ENCODE measurements at places on chromosomes 3 and 15.

GRCh38 chr3:16309558-16309957 lies 44.5 kb downstream of the OXNAD1 start:
- no peak for DNase-seq

GRCh38 chr3:195224156-195224979 lies 46.6 kb downstream of the XXYLT1 start:
- DNase-seq, result no peak

DNA sequence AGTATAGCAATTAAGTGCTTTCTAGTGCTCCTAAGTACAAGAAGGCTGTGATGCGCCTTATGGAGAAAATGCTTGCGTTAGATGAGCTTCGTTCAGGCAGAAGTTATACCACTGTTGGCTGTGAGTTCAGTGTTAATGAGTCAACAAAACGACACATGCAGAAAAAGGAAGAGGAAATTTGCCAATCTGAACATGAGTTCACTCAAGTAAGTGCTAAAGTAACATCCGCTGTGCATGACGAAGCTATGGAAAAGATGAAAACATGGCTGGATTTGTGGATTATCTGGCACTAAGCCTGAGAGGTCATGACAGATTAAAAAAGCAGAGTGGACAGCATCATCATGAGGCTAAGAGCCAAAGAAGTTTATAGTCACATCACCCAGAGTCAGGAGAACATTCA lies 36.9 kb downstream of the SH3BP5 start:
- no peak for DNase-seq

DNA sequence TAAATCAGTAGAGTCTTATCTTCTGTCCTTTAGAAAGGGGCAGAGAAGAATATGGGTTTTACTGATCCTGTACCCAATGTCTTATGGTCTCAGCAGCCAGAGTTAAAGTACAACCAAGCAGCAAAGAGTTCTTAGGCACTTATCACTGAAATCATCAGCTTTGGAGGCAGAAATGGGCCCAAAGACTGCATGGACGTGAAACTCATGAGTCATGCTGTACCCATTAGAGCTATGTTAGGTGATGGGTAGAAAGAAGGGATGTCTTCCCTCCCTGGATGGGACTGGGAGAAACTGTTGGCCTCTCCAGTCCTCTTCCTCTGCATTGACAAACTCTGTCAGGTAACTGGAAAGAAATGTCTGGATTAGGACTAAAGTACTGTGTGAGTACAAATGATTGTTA lies 63.4 kb downstream of the EOMES start:
- DNase-seq, result no peak

GRCh38 chr3:124131158-124131557 lies 139.2 kb upstream of the ROPN1 start:
- no peak for DNase-seq

GRCh38 chr3:103136621-103137020 lies 701.8 kb downstream of the ZPLD1 start:
- no peak for DNase-seq

GRCh38 chr3:72263223-72263990 lies 478.5 kb upstream of the PROK2 start:
- DNase-seq, result no peak

DNA sequence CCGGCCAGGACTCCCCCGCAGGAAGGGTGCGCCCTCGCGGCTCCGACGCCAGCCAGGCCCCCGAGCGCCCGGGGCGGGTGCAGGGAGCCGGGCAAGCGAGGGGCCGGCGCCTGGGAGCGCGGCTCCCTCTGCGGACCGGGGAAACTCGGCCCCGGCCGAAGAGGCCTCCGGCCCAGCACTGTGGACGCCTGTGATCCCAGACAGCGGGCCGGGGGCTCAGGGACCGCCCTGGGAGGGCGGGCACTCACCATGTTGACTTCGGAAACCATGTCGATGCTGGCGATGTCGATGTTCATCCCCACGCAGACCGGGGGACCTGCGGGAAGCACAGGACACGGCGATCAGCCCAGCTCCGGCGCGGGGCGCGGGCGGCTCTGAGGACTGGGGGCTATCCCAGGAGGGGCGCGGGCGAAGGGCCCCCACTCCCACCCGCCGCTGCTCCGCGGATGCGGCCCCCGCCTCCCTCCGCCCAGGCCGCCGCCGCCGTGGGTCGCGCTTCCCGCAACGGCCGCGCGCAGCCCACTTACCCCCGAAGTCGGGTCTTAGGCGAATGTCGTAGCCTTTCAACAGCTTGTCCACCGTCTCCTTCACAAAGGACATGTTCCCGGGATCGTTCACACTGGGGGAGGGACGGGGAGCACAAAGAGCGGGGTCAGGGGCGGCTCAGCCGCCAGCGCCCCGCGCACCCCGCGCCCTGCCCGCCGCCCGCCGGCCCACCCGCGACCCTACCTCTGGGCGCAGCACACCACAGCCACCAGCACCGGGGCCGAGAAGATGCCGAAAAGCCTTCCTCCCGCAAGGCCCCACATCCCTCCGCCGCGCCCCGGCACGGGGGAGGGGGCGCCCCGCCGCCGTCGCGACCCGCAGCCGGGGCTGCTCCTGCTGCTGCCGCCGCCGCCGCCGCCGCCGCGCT lies at the start of gene GABRB3:
Gene GABRB3, minus strand, starts transcription at position 913 of the 913 bp plus-strand sequence.
- DNase-seq, result no peak

- no peak for DNase-seq
Measured at GRCh38 chr3:115525731-115526130, 97.6 kb upstream of the GAP43 start.

DNA sequence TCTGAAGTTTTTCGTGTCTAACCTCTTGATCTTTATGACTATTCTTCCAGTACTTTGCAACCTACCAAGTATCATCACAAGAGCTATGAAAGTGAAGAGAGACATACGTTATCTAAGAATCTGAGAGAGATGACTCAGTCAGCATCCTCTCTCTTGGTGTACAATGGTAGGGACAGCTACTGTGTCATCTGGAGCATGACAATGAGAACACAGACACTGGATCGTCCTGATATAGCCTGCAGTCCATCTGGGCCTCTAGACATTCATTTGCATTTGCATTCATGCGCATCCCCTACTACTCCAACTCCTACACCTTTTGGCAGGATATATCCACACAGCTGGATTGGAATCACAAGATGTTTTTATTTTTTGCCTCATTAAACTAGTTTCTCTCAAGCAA lies 115.2 kb downstream of the PEX5L start:
- DNase-seq, result no peak

- DNase-seq, result no peak
Measured at GRCh38 chr3:178436773-178437172, 99.5 kb upstream of the KCNMB2 start.

- no peak for DNase-seq
Measured at GRCh38 chr15:55239440-55240124, 42.8 kb upstream of the RSL24D1 start.

DNA sequence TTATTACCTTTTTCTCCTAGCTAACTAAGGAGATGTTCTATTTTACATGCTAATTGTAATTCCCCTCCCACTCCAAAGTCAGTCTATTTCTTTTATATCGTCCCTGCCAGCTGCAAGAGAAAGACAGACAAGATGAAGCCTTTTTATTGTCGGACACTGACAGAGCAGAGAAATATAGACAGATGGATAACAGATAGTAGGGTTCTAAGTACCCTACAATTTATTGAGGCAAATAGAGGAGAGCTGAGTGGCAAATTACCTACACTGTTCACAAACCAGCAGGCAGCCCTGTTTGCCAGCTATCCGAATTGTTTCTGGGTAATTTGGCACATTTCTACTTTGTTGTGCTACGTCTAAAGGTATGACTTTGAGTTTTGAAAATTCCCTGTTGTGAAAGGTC lies 392.3 kb upstream of the ZNF717 start:
- no peak for DNase-seq

DNA sequence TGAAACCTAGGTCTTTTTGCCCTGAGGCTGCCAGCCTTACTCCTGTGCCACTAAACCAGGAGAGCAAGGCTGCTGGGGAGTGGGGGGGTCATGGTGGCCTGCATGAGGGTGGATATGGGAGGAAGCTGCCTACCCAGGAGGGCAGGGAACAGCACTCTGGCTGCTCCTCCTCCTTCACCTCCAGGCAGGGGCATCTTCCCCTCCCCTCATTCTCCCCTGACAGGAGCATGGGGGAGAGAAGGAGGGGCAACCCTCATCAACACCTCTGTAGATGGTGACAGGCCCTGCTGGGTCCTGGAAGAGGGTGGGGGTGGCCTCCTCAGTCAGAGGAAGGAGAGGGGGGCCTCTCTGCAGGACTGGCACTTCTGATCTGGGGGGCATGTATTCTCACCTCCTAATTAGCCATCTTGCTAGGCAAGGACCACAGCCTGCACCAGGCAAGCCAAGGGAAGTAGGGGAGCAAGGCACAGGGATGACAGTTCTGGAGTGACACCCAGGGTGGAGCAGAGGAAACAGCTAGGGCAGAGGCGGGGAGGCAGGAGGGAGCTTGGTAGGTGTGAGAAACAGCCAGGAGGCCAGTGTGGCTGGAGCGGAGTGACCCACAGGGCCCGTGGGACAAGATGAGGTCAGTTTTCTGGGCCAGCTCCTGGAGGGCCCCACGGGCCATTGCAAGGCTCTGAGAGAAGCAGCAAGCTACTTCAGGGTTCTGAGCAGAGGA lies 4.9 kb downstream of the CCDC33 start:
- no peak for DNase-seq

- no peak for DNase-seq
Measured at GRCh38 chr3:30696896-30697295, 90.5 kb downstream of the TGFBR2 start.

DNA sequence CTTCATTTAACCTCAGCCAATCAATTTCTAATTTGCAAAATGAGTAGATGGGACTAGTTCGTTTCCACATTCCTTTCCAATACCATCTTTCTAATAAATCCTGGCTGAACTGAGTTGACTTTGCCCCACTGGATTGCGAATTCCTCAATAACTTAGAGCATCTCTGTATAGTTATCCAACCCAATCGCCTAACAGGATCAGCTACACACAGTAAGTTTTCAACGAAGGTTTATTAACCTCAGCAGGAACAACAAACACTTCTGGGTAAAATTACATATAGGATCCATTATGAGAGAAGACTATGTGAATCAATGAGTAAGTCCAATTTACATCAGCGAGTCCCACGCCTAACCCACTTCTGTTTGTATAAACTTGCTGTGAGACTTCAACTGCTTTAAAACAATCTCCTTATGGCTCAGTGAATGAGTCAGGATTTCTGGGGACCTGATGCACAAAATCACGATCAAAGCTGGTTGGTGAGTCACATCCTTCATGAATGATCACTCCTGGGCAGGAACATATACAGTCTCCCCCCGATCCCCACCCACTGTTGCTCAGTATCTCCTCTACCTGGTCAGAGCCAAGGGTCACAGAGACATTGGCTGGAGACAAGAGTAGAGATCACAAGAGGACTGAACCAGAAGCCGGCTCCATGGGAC lies 142.8 kb downstream of the EDEM1 start:
- DNase-seq, result no peak

DNA sequence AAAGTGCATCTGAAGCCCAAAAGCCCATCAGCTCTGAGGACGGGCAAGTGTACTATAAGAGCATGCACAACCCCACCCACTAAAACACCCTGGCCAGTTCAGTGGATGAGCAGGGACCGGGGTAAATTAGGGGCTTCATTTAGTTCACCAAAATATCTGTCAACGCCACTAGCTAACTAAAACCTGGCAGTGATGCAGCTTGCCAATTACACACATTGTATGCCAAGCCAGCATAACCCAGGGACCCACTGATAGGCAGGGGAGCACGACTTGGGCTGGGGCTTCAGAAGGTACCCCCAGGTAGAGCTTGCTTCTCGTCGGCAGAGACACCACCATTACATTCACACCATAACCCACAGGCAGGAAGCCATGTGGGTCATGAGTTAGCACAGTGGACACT lies 47.0 kb downstream of the PTPN23 start:
- DNase-seq, result no peak

GRCh38 chr3:129665024-129665768 lies 58.7 kb upstream of the PLXND1 start:
- no peak for DNase-seq

DNA sequence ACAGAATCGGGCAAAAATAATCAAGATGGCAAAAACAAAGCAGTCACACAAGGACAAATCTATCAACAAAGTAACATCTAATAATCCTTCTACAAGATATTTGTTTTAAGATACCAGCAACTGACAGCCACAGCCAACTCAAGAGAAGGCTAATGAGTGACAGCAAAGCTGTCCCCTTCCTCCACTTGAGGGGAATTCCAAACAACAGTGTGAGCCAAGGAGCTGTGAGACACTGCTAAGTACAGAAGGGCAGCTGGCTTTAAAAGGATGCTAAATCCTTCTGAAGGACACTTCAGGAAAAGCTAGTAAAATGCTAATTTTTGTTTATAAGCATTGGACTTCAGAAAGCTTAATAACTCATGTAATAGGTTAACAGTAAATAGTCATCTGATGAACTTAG lies 120.3 kb upstream of the GOLGA8J start:
- no peak for DNase-seq

DNA sequence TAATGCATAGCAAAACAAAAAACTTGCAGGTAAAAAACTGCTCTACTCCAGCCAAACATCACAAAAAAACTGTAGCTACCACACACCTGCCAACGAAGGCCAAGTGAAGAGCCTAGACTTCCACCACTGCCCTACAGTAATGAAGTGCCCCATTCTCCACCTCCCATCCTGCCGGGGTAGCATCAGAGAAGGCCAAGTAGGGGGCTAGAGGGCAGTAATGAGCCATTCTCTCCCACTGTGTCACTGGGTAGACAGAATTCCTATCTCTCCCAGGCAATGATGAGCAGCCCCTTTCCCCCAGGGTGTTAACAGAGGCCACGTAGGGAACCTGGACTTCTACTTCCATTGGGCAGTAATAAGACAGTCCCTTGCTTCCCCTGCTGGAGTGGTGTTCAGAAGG lies 9.5 kb downstream of the SEC22C start:
- DNase-seq, result no peak

DNA sequence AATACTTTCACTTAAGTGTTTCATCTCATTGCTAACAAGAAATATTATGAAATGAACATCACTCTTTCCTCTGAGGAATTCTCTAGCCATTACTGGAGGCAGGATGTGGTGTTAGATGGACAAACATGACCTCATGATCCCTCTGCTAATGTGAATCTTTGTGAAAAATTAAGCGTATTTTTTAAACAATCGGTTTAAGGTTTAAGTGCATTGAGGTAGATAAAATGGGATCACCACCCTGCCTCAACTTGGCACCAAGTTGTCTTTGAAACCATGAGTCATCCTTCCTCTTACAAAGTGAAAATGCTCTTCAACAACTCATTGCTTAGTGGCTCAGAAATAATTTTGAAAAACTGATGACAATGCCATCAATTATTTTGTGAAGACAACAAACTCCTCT lies 76.0 kb upstream of the DCBLD2 start:
- DNase-seq, result no peak

GRCh38 chr15:31752905-31753304 lies 277.4 kb upstream of the CHRNA7 start:
- DNase-seq, result no peak

GRCh38 chr15:96333131-96334016 lies 2.9 kb downstream of the NR2F2 start:
- DNase-seq, result no peak

GRCh38 chr3:76561494-76562236 lies 478.2 kb upstream of the ROBO2 start:
- DNase-seq, result no peak

DNA sequence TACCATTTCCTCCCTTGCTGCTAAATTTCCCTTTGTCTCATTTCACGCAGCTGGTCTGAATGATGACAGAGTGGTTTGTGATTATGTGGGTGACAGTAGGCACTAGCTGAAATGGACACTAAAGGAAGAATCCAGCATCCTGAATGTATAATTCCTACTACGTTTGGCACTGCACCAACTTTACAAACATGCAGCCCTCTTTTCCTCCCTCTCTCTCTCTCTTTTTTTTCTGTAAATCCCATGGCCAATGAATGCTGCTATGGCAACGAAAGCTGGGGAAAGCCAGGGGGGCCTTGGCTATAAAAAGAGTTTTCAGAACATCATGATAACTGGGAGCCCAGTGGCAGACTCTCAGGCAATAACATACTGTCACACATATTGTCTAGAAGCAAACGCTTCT lies 367.2 kb upstream of the AGTR1 start:
- DNase-seq, result no peak

Data from T-helper 1 cell (primary cell).